ENCODE measurements at places on chromosomes 13 and 19.

DNA sequence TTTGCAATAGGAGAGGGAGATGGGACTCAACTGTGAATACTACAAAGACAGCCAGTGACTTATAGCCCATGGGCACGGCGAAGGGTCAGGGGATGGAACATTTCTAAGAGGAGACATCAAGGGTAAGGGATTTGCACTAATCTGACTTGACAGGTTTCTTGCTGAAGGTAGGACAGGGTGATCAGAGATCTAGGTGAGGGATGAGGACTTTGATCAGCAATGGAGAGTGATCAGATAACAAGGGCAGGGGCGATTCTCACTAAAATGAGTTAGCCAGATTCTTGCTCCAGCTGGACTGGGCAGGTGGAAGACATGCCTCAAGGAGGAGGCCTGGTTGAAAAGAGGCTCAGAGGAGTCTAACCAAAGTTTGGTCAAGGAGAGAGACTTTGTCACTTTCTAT is 209.2 kb downstream of the SLC7A1 start:
- DNase-seq = no peak

- DNase-seq = no peak
Measured at GRCh38 chr13:41643507-41643906, 186.2 kb downstream of the RGCC start.

DNA sequence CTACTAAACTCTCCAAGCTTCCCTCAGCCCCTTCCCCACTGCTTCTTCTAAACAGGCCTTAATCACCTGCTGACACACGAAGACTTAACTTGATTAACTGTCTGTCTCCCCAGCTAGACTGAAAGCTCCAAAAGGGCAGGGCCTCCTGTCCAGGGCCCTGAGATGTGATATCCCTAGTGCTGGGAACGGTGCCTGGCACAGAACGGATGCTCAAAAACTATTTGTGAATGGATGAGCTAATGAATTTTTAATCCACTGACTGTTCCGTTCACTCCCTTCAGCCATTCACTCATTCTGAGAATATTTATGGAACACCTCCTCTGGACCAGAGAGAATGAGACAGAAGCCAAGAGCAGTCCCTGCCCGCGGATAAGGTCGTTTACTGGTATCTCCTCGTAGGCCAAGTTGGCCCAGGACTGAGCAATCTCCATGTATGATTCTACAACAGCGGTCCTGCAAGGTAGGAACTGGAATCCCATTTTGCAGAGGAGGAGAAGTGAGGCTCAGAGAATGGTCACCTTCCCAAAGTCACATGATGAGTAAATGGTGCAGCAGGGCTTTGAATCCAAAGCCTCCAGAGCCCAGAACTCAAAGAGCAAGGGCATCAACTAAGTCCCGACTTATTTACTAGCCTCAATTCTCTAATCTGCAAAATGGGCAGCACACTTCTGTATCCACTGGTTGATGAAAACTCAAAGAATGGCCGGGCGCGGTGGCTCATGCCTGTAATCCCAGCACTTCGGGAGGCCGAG is 3.4 kb downstream of the DMWD start:
- no peak for DNase-seq

DNA sequence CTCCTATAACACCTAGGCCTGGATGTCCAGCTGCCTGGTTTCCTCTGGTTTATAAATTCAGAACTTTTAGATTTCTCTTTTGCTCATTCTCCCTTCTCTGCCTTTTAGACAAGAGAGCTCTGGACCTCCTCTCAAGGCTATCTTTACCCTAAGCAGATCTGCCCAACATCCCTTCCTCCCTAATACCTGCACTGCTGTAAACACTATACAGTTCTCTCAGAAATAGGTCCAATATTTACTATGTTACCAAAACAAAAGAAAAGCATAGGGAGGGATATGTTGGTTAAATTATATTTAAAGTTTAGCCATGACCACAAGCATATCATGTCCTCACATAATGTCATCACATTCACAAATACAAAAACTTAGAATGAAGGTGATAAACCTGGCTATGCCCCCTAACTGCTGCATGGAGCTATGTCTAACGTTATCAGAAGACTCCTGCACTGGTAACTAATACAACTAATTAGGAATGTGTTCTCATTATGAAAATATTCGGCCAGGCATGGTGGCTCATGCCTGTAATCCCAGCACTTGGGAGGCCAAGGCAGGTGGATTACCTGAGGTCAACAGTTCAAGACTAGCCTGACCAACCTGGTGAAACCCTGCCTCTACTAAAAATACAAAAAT is 18.0 kb downstream of the KPNA3 start:
- no peak for DNase-seq

GRCh38 chr13:98301721-98302120 is 124.7 kb upstream of the RNF113B start:
- DNase-seq = no peak

GRCh38 chr13:52451135-52451804 is 836 bp upstream of the VPS36 start:
- no peak for DNase-seq

- no peak for DNase-seq
Measured at GRCh38 chr13:109198585-109198984, 569.2 kb downstream of the MYO16 start.

GRCh38 chr13:107534548-107534947 is 680.8 kb downstream of the LIG4 start:
- DNase-seq = no peak

DNA sequence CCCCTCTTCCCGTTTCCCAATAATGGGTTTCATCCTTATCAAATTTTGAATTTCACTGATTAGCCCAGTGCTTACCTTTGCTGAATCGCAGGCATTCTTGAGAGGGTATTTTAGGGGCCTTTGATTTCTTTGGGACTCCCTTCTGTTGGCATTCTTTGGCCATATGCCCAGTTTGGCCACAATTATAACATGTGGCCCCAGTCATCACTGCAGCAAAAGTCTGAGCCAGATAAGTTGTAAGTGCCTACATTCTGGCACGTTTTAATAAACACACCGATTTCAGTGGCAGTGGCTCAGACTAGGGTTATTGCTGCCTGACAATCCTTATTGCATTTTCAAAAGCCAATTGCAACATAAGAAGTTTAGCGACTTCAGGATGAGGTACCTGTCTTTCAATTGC is 41.4 kb downstream of the ZNF726 start:
- DNase-seq = no peak

GRCh38 chr13:46146898-46147297 is 35.1 kb downstream of the LCP1 start:
- DNase-seq = no peak

- DNase-seq = no peak
Measured at GRCh38 chr19:41328157-41328841, 18.3 kb downstream of the CCDC97 start.

DNA sequence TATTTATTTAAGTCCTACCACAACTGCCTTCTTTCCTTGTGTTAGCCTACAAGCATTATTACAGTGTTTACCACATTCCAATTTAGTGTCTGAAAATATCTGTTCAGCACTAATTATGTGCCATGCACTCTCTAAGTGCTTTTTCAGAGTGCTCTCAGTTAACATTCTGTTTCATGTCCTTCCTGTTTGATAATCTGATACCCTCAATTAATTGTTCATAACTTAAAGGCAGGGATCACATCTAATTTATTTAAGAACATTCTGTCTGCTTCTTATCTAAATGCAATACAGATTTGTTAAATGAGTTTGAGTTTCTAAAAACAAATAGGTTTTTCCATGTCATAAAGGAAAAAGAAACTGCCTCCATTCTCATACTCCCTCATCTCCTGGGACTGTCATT is 649.6 kb upstream of the ATXN8OS start:
- DNase-seq = no peak

GRCh38 chr13:76012091-76012721 is 376.1 kb downstream of the LMO7 start:
- DNase-seq = no peak

DNA sequence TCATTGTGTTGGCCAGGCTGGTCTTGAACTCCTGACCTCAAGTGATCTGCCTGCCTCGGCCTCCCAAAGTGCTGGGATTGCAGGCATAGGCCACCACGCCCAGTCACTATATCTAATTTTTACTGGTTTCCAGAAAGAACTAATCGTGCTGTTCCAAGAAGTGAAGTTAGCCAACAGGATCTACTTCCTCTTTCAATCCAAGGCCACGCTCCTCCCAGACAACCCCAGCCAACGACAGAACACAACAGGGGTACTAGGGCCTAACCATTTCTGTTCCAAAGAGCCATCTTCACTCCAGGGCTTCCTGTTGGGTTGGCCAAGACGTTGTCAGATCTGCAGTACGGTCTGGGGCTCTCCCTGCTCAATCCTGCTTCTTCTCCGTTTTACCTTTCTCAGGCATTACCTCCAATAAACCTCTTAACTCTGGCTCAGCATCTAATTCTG is 7.0 kb upstream of the LSM14A start:
- DNase-seq = no peak

GRCh38 chr19:31270897-31271296 is 78.3 kb downstream of the TSHZ3 start:
- no peak for DNase-seq

DNA sequence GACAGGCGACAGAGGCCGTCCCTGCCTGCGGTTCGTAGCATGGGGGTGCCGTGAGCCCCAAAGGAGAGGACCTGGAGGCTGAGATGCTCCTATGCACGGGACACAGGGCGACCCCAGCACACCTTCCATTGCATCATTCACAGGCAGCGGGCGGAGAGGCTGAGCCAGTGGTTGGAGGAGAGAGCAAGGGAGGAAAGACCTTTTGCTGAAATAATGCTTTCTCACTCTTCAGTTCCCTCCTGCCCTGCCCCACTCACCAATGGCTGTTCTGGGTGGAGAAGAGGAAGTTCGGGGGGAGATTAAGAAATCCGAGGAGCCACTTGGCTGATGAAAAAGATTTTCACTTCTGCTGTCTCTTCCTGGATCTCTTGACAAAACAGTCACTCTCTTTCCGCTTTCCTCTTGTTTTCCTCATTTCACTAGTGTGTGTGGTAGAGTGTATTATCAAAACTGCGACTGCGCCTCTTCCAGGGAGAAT is at the start of gene NLRP12:
NLRP12 (minus strand) TSS at position 181 of the 478 bp plus-strand sequence; CDS start at position 41, 140 bp downstream.
- DNase-seq = no peak

GRCh38 chr19:28426730-28427225 is 786.2 kb downstream of the UQCRFS1 start:
- no peak for DNase-seq

- DNase-seq = no peak
Measured at GRCh38 chr13:100179276-100179675, 90.4 kb downstream of the PCCA start.

- no peak for DNase-seq
Measured at GRCh38 chr13:77554069-77554468, 18.6 kb downstream of the SCEL start.

DNA sequence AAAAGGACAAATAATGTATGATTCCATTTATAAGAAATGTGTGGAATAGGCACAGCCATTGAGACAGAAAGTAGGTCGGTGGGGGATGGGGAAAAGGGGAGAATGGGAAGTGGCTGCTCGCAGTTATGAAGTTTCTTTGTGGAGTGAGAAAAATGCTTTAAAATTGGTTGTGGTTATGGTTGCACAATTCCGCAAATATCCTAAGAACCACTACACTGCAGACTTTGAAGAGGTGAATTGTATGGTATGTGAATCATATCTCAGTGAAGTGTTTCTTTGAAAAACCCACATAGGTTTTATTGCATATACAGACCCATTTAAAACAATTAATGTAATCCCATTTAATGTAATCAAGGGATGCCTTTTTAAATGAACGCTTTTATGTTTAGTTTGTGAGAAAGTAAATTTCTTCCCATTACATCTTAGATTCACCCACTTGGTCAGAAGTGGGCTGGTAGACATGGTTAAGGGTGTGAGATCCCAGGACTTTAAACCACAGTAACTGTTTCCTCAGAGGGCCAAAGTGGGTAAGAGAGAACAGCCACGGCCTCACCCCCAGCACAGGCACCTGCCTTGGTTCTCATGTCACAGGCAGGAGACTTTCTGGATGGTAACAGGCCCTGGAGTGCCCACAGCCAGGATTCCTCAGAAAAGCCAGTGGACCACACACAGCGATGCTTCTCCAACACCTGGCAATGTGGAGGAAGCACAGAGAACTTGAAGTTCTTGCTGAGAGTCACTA is 119.3 kb upstream of the GJB6 start:
- no peak for DNase-seq

GRCh38 chr19:6188811-6189210 is 53.3 kb downstream of the ACSBG2 start:
- DNase-seq = no peak

DNA sequence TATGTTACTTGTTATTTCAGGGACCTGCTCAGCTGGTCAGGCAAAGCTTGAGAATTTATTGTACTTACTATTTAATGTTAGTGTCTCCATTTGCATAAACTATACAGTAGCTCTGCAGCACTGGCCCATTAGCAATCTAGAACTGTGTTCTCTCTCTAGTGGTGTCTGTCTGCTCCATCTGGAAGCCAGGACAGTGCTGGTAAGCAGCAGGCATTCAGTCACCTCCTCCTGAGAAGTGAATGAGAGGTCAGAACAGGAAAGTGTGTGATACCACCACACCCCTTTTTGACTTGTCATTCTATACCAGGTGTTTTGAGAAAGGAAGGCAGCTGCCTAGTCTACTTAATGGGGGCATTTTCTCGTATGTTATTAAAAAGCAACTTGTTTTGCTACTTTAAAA is 3.9 kb downstream of the COG3 start:
- DNase-seq = no peak

Measured in T-helper 22 cell (primary cell).